ENCODE measurements at places on chromosomes 3 and 15.
A peak's percentile ranks its signal among the peaks of the same experiment; 100 is the strongest.

DNA sequence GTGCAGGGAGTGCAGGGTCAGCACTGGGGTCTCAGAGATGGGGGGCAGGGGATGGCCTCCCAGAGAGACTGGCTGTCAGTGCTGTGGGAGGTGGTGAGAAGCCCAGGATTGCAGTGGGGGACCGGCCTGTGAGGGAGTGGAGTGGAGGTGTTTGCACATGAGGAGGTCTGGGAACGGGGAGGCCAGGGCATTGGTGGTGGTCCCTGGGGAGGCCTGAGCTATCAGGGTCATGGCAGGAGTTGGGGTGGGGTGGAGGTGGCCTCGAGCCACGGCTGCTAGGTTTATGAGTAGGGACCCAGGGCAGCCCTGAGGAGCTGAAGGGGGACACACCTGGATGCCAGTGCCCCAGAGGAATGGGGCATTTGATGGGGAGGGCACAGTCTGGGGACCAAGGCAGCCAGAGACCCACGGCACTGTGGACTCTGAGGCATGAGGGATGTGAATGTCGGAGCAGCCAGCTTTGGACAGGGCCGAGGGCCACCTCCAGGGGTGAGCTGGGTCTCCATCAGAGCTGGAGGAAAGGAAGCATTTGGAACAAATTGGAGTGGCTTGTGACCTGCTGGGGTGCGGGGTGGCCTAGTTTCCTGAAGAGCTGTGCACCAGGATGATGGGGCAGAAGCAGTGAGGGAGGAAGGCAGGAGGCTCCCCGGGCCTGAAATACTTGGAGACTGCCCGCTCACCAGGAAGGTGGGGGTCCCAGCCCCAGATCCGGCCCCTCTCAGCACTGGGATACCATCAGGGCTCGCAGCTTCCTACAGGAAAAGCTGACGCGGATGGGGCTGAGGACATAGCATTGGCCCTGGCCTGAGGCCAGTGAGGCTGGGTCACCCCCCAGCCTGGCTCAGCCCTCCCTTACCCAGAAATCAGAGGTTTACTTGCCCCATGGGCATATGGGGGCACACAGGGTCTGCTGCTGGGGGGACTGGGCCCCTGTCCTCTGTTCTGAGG is 9.5 kb upstream of the CSPG4 start:
- no peak for DNase-seq

DNA sequence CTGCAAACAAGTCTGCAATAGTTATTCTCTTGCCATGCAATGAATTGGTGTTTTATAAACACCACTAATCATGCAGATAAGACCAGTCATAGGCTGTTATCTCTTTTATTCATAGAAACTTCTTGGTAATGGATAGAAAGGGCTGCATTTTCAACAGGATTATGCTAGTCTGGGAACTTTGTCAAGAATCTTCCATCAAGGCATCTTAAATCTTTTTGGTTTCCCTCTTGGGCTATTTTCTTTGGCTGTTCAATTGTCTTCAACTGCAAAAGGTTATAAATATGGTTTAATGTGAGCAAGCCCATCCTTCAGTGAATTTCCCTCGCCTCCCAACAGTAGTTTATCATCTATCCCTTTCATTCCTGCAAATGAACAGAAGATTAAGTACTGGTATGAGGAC is 59.0 kb upstream of the MINAR1 start:
- DNase-seq, result no peak

DNA sequence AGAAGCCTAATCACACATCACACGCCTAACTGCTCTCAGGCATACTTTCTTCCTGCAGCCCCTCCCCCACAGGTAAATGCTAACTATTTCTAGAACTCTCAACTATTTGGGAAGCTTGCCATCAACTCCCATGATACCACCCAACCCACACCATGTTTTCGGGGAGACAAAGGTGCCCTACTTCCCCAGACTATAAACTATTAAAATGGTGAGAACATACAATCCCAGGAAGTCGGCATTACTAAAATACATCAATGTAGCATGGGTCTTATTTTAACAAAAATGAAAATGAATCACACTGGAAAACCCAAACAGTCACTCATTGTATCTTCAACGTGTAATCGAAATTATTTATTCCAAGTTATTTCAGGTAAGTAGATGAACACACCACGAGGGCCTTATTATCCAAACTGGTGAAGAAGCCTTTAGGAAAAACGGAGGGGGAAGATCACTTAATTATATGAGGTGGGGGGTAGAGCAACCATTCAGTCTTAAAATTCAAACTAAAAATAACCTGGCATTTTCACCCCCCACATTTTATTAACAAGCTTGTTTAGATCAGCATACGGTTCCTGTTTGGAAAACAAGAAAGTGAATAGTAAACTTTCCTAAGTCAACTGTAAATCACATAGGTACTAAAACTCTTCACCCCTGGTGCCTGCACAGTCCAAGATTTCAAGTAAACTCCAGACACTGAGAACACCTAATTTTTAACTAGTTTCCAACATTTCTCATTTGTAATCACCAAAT is 1.9 kb downstream of the TBL1XR1 start:
- no peak for DNase-seq

GRCh38 chr15:27214032-27214431 is 243.1 kb downstream of the GABRG3 start:
- no peak for DNase-seq

GRCh38 chr3:37224879-37225278 is 50.5 kb upstream of the LRRFIP2 start:
- no peak for DNase-seq

GRCh38 chr15:78507831-78508160 is 419 bp downstream of the HYKK start:
- no peak for DNase-seq

- no peak for DNase-seq
Measured at GRCh38 chr3:3666664-3667063, 132.6 kb upstream of the LRRN1 start.

GRCh38 chr15:86382341-86382740 is 302.7 kb downstream of the AGBL1 start:
- no peak for DNase-seq

DNA sequence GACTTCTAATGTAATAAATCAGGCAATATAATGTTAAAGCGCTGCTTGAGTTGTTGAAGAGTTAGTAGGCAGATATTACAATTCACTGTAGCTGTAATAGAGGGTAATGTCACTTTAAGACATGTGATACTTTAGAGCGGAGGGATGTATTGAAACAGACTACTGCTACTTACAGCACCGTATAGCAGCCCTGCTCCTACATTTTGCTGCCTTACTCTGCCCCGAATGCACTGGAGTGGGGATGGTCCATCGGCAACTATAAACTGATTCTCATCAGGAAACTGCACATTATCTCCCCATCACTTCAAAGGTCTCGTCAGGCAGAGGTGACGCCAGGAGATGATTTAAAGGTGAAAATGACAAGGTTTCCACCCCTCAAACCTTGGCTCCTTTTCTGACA is 349.7 kb upstream of the SUCLG2 start:
- DNase-seq, result no peak

- no peak for DNase-seq
Measured at GRCh38 chr3:89699771-89700170, 592.4 kb downstream of the EPHA3 start.

DNA sequence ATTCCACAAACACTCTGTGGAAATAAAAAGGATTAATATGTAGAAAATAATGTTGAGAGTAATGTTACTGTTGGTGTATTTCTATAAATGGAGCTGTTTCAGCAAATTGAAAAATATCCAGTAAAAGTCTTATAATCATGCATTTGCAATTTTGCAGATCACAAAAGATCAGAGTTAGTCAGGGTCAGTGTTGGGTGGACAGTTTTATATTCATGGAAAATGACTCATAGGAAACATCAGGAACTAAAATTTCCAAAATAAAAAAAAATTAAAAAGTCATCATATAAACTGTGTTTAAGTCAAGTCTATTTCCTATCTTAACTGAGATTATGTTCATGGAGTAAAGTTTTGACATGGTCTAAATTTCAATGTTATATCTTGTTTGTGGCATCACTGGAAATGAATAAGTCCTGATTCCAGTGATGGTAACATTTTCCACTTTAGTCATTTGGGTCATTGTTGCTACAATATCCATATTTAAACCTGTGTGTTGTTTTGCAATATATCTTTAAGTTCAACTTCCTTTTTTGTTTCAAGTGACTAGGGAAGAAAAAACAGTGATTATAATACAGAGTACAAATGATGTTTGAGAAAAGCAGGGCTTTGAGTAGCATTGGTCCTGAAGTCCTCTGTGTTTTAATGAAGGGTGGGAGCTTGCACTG is 37.8 kb downstream of the MITF start:
- DNase-seq, result no peak

DNA sequence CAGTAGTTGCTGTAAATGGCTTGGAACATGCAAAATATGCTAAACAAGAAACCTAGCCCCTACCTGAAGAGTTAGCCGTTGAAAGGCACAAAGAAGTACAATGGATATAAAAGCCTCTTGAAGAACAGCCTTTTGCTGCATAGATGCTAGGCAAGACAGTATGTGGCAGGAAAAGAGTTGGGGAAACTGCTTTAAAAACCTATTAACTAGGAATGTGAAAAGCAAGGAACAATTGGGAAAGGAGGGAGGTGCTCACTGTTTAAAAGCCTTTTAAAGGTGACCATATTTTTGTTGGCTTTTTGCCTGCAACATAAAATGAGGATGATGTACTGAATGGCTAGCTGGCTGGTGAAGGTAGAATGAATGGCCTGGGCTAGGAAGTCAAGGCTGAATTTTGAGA is 24.5 kb upstream of the SOX2 start:
- no peak for DNase-seq

DNA sequence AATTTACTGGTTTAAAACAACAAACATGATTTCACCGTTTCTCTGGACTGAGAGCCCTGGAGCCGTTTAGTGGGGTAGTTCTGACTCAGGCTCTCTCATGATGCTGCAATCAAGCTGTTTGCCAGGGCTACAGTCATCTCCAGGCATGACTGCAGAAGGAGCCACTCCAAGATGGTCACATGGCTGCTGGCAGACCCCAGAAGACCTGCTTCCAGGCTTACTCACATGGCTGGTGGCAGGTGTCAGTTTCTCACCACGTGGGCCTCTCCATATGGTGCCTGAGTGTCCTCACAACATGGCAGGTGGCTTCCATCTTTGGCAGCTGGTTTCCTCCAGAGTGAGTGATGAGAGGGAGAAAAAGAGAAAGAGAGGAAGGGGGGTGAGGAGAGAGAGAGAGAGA is 378.3 kb upstream of the RGMA start:
- DNase-seq, result no peak

DNA sequence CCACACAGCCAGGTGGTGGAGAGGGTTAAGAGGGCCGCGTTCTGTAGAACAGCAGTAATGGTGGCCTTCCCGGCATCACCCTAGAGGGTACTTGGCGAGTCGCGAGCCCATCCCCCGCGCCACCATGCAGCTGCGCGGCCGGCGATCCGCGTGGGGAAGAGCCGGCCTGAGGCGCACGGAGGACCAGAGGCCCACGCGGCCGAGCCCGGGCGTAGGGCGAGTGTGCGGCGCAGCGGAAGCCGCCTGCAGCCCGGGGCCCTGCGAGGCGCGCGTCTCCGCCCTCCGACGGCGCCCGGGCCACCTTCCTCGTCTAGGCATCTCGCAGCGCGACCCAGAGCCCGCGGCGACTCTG is 423 bp downstream of the TKT start:
- DNase-seq, result no peak

GRCh38 chr3:194489736-194490612 is 3.2 kb upstream of the ATP13A3 start:
- DNase-seq, result no peak

GRCh38 chr3:143348486-143349327 is 229.1 kb downstream of the CHST2 start:
- DNase-seq, result no peak

DNA sequence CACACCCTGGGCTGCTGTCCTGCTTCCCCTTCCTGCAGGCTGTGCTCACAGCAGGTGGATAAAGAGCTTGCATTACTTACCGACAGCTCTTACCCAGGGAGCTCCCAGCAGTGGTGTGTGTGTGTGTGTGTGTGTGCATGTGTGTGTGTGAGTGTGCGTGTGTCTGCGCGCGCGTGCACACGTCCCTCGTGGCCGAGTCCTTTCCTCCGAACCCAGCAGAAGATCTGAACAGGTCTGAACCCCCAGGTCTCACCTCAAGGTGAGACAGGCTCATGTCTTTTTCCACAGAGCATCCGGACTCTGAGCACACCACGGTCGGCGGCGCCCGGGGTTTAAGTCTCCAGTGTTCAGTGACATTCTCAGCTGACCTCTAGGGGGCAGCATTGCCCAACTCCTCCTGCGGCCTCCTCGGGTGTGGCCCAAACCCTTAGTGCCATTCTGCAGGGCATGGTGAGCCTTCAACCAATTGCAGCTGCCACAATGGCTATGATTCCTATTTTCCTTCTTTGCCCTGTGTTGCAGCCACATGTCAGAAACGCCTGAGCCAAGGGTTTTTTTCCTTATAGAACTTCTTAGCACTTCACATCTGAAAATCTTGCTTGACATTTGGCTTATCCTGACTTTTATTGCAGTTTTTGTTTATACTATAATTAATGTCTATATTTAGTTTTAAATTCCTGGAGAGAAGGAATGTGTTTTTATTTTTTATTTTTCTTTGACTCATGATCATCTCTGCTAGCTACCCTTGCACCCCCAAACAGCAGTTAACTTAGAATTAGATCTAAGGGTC is 64.1 kb upstream of the KLHL25 start:
- DNase-seq, result peak; percentile 34

GRCh38 chr15:51180011-51180410 is 85.3 kb upstream of the TNFAIP8L3 start:
- no peak for DNase-seq

GRCh38 chr3:18234717-18235335 is 190.3 kb downstream of the SATB1 start:
- DNase-seq, result no peak

GRCh38 chr3:13595485-13595884 is 46.6 kb downstream of the FBLN2 start:
- no peak for DNase-seq

DNA sequence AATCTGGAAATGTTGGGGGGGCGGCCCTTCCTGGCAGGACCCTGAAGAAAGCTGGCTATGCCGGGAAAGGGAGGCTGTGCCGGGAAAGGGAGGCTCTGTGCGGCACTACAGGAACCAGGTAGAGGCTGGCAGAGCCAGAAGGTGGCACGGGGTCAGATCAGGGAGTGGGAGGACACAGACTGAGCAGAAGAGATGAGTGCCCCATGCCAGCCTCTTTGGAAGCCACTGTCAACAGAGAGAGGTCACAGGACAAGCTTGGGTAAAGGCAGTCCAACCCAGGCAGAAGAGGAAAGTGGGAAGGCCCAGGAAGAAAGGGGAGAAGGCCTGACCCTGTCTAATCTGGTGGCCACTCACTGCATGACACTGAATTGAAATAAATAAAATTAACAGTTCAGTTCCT is 1.5 kb downstream of the C15orf62 start:
- no peak for DNase-seq

- no peak for DNase-seq
Measured at GRCh38 chr3:127673191-127674100, 694 bp downstream of the ABTB1 start.

GRCh38 chr3:28326458-28326926 is 22.0 kb upstream of the ZCWPW2 start:
- DNase-seq, result no peak

- no peak for DNase-seq
Measured at GRCh38 chr15:67944010-67944641, 104.3 kb upstream of the RNU6-1 start.
